ENCODE measurements at places on chromosomes 3 and 15. TPM values are rescaled to one million over a fixed set of nuclear protein-coding genes. Genes with fewer than 3 reads are reported as not detected.

Gene CP
- 6.2 TPM for total RNA-seq

Gene CHAC1
- total RNA-seq: 1.3 TPM

Gene KCNMB2
- 2.1 TPM for total RNA-seq

- H3K4me1 ChIP-seq: peaks cover 8% of the 10 kb centered on the region
- peaks cover 4% of the 10 kb centered on the region for H3K27me3 ChIP-seq
- DNase-seq: no peak
- no peak overlapping the region for H3K4me3 ChIP-seq
Observed at GRCh38 chr3:111617406-111617805, 22.3 kb upstream of the ZBED2 start.

GRCh38 chr3:116441652-116442051 lies 3.6 kb downstream of the LSAMP start:
- H3K27me3 ChIP-seq: peaks cover 42% of the 10 kb centered on the region
- DNase-seq: no peak
- H3K4me3 ChIP-seq: no peak overlapping the region
- no peaks in the 10 kb centered on the region for H3K36me3 ChIP-seq
- no peak overlapping the region for H3K27ac ChIP-seq

DNA sequence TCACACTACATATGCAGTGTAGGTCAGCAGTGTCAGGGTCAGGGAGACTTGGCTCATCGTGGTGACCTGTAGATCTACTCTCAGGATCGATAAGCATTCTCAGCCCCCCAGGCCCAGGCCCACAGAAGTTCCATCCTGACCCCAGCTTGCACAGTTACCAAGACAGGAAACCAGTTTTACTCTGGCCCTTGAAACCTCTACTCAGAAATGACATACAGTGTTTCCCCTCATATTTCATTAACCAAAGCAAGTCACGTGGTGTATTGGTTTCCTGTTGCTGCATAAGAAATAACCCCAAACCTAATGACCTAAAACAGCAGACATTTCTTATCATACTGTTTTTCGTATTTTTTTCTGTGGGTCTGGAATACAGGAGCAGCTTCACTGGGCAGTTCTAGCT lies 242.2 kb downstream of the SLCO3A1 start:
- no peak for DNase-seq
- no peak overlapping the region for H3K4me3 ChIP-seq
- peaks cover 40% of the 10 kb centered on the region for H3K4me1 ChIP-seq
- no peaks in the 10 kb centered on the region for H3K27me3 ChIP-seq
- no peak overlapping the region for H3K27ac ChIP-seq
